H7 (cell line): ENCODE measurements at places on chromosomes 2 and 18. TPM values are rescaled to one million over a fixed set of nuclear protein-coding genes. Genes with fewer than 3 reads are reported as not detected.

DNA sequence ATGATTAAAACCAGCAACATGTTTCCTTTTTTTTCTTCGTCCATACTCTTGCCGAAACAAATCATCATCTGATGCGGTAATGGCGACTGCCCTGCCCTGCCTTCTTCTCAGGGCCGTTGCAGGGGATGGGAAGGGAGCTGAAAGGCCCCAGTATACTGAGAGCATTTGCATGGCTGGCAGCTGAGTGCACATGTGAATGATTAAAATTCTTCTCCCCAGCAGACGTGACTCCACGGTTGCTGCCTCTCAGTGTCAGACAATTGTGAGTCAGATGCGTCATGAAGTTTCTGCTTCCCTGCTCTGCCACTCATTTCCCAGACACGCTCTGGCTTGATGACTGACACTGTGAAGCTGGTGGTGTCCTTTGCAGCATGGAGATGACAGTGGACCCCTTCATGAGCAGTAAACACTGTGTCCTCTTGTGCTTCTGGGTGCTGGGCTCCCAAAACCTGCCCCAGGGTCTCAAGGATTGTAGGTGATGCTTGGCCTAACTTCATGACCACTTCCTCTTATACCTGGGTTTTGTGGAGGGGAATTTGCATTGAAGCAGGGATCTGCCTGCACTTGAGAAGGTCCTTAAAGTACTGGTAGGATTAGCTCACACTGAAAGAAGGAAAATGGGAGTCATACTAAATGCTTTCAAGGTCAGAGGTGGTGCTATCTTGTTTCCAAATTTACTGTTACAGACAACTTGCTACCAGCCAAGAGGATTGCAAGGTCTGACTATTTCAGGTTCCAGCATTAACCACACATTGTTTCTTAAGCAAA lies 222.5 kb upstream of the COPS8 start:
- no peak for DNase-seq

DNA sequence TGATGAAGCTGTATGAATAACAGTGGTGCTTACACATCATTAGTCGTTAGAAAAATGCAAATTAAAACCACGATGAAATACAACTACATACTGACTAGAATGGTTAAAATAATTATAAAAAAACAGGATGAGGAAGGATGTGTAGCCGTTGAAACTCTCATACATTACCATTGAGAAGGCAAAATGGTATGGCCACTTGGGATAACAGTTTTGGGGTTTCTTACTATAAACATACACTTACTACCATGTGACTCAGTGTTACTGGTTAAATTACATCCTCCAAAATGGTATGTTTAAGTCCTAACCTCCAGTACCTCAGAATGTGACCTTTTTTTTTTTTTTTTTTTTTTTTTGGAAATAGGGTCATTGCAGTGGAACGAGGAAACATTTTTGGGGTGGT lies 58.4 kb downstream of the UBE2E3 start:
- no peak for DNase-seq

DNA sequence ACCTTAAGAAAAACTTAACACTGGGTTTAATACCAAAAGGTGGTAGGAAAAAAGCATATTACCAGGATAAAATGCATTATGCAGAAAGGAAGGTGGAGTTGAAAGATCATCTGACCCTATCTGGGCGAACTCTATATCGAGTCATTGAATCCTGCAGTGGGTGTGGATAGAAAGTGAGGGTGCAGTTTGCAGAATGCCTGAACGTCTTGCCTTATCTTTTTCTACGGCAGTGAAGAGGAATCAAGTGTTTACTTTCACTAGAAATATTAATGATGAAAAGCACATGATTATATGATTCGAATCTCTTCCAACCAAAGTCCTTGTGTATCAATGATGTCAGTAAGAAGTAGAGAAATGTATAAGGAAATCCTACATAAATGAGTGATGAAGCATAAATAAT lies 4.3 kb upstream of the CAVIN2 start:
- DNase-seq, result no peak

The C2orf15 gene
- total RNA-seq, result 2.2 and 5.7 TPM in 2 replicates

The DSG4 gene
- total RNA-seq, result not detected in 2 replicates

The TLX2 gene
- not detected in 2 replicates for total RNA-seq

The GLI2 gene
- total RNA-seq, result 37.3 and 41.4 TPM in 2 replicates

The FLACC1 gene
- total RNA-seq, result not detected in 2 replicates

The ACVR1C gene
- total RNA-seq, result 0.14 and 1.0 TPM in 2 replicates
